ENCODE measurements at places on chromosomes 3 and 15. TPM values are rescaled to one million over a fixed set of nuclear protein-coding genes. Genes with fewer than 3 reads are reported as not detected.

GRCh38 chr3:103085465-103085864 lies 650.6 kb downstream of the ZPLD1 start:
- DNase-seq: no peak

- no peak for DNase-seq
Measured at GRCh38 chr3:151293127-151293526, 14.8 kb upstream of the P2RY14 start.

- no peak for DNase-seq
Measured at GRCh38 chr3:60399292-60399691, 852.0 kb downstream of the FHIT start.

DNA sequence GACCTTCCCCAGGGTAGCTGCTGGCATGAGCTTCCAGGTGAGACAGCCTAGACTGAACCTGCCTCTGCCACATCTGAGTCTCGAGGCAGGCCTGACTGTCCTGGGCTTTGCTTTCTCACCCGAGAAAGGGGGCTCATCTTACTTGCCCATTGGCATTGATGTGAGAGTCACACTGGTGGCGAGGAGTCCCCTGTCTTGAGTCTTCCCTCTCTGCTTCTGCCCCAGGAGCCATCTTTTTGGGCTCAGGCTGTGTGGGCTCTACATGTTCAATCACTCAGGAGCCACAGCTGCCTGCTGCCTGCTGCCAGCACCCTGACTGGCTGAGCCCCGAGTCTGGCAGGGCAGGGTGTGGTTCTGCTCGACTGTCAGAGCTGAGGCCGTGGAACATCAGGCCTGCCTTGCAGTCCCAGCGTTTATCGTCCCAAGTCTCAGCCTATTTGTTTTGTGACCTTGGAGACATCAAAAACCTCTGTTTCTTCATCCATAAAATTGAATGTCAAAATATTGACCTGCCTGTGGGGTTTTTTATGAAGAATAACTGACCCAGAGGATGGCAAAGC lies 132.5 kb downstream of the DNAJB8 start:
- no peak for DNase-seq

DNA sequence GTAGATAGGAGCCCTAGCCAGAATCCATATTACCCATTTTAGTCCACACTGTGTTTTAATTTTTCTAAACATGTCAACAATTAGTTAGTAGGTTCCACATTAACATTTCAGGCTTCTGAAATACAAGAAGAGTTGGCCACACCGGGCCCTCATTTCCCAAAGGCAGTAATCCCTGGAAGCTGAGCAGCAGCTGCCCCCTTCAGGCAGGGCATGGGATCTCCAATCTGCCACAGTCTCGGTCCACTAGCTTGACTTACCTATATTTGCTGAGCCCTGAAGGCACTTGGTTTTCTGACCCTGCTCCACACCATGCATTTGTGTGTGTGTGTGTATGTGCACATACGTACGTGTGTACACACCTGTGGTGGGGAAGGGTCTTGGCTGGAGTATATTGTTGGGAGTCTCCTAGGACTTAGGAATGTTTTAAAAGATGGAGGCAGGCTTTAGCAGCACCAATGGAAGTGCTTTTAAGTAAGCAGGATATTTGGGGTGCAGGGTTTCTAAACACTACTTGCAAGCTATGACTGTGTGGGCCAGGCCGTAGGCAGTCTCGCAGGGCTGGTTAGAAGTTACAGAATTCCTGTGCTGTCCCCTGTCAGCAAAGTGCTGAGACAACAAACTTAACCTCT lies 71.2 kb upstream of the SOX14 start:
- no peak for DNase-seq

GRCh38 chr3:71025516-71025915 lies 558.0 kb downstream of the FOXP1 start:
- no peak for DNase-seq

DNA sequence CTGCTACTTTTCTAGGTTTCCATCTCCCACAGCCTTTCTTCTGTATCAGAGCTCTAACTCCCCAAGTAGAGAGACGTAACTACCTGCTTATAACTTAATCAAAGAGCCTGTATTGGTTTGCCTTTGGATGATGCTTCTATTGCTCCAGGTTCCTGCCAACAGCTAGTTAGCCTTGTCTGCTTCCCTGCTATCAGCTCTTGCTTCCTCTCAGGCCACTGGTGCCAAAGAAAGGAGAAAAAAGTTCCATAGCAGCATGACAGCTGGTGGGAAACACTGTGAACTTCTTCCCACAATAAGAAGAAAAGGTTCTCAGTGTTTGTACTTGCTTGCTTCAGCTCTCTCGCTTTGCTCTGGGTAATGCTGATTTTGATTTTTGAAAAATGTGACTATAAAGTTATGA lies 206.6 kb downstream of the GBE1 start:
- no peak for DNase-seq

GRCh38 chr15:72965671-72966070 lies 86.6 kb upstream of the NEO1 start:
- no peak for DNase-seq

DNA sequence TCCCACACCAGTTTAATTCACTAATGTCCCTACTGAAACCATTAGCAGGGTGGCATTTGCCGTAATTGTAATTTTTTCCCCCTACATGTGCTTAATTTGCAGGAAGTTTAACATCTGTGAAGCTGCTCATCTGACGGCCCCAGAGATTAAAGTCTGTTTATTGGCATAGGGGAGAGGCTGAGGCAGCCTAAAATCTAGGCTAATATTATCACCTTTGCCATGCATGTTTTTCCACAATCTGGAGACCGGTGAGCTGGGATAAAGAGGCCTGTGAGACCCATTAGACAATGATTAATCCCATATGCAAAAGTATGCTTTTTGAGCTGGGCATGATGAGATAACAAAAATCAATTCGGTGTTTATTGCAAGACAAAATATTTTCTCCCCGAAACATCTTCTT lies 561.2 kb upstream of the ALCAM start:
- DNase-seq: no peak

DNA sequence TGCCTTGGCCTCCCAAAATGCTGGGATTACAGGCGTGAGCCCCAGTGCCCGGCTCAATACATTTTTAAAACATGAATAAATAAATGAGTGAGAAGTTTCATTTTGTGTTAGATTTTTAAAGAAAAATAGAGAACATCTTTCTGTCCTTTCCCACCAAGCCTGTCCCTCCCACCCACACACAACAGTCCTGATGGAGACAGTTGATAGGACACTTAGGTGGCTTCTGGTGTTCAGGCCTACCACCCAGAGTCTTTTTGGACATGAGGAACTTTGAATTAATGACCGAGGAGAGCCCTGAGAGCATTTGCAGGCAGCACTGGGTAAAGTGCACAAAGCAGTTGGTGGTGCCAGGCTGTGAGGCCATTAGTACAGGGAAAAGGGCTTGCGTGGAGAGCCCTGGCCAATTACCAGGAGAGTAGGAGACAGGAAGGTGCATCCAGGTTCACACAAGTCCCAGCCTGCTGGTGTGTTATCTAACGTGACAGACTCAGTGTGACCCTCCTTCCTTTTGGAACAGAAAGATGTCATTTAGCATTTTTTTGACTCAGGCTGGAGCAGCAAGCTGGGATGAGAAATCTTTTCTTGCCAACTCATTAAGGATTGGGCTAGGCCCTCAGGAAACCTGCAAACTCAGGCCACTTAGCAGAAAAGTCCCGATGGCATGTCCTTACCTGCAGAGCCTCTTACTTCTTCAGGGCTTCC lies 103.6 kb downstream of the PDCD6IP start:
- DNase-seq: no peak

DNA sequence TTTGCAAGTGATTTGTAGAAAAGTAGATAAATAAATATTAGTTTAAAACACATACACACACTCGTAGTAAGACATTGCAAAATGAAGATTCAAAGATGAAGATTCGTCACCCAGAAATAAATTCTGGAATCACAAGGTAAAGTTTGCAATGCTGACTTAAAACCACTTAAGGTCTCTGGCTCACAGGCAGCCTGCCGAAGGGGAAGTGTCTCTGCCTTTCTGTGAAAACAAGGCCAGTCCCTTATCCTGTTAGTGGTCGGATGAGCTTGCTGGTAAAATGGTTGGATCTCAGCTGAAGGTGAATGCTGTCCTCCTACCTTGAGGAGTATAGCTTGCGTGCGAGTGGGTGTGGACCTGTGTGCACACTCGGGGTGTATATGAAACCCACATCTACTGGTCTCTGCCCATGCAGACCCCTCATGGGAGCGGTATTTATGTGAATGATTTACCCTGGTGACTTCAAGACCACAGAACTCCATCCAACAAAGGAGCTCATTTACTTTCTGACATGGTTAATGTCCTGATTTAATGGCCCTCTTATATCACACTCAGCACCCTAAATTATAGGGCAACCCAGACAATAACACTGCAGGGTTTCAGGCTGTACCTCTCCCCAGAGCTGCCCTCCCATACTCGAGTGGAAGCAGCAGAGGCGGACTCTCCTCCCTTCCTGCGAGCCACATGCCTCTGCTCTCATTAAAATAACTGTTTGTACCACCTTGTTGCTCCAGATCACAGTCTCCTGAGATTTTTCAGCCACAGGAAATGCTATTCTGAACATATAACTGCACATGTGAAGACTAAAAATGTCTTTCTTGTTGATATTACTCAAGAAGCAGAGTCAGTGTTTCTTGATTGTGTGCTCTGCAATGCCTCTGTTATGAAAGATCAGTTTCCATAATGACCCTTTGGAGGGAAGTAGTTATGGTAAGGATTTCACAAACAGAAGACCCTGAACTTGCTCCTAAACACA lies 45.9 kb upstream of the ALDH1A3 start:
- no peak for DNase-seq

GRCh38 chr3:31004025-31004678 lies 109.7 kb upstream of the GADL1 start:
- DNase-seq: no peak

- no peak for DNase-seq
Measured at GRCh38 chr3:104279617-104280016, 1087.1 kb upstream of the ALCAM start.

GRCh38 chr3:58874248-58874741 lies 175.5 kb downstream of the CFAP20DC start:
- no peak for DNase-seq

DNA sequence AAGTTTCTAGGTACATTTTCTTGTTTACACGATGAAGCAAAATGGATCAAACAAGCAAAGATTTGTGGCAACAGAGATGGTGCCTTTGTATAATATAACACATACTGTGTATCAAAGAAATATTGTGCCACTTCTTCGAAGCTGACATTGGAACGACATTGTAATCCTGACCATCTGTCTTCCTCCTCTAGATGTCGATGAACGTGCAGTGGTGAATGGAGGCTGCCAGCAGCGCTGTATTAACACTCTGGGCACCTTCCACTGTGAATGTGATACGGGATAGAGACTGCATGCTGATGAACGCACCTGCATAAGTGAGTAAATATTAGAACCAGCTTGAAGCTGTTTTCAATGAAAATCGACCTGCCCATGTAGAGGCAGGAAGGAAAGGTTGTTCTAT lies 613.3 kb upstream of the GOLIM4 start:
- DNase-seq: no peak

GPR27 gene
- 7.3 TPM for total RNA-seq

OR5K2 gene
- total RNA-seq: not detected

ISL2 gene
- not detected for total RNA-seq

KY gene
- total RNA-seq: 12.1 TPM

TRH gene
- total RNA-seq: not detected

BOC gene
- 6.7 TPM for total RNA-seq

All from left ventricle myocardium inferior (tissue), 1 donor.